ENCODE measurements at places on chromosomes 2 and 18.

- DNase-seq: no peak
Observed at GRCh38 chr2:120787822-120788700, 52.4 kb downstream of the GLI2 start.

DNA sequence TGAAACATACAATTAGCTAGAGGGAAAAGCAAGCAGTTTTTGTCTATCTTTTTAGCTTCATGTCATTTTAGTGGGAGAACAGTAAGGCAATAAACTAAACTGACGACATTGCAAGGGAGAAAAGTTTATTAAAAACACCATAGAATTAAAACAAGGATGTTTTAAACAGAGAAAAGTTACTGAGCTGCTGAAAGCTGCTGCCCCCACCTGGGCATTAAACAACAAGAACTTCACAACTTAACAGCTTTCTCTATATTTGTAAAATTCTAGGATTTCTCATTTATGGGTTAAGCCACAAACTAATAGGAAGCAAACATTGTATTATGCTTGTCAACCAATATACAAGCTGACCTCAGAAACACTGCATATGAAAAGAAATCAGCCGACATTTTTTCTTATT lies 289.2 kb downstream of the ERBB4 start:
- DNase-seq: no peak

DNA sequence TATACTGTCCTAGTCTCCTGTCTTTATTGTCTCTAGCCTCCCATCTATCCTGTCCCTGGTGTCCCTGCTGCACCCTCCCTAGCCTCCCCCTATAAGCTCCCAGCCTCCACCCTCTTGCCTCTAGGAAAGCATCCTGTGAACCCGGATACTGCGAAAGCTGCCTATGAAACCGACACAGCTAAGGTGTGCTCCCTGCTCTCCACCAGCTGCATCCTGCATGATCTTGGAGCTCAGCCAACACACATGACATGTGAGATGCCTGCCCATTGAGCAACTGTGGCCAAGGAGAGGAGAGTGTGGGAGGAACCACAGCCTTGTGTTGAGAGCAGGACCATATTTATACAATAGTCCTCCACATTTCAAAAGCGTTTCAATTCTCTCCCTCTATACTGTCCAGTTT lies 187.1 kb downstream of the ZBTB7C start:
- DNase-seq: no peak

DNA sequence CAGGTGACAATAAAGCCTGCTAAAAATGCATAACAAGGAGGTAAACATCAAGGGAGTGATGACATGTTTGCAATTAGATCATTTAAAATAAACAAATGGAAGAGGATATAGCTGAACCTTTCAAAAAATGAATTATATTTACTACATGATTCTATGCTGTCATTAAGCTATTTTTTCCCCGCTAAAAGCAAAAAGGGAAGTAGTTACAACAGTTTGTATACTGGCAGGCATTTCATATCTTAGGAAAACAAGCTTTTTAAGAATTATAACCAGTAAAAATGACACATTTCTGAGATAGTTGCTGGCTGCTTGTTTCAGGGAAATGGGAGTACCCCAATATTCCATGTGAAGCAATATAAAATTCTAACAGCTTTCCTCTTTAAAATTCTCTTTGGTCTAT lies 89.1 kb upstream of the ITGB6 start:
- DNase-seq: no peak

GRCh38 chr2:11571170-11571569 lies 37.3 kb downstream of the GREB1 start:
- no peak for DNase-seq

- no peak for DNase-seq
Observed at GRCh38 chr2:131542438-131543384, 15.0 kb downstream of the CCDC74A start.

- DNase-seq: peak; percentile 5
Observed at GRCh38 chr2:84741182-84741822, 139.6 kb downstream of the TRABD2A start.

GRCh38 chr18:21831413-21831831 lies 90.8 kb downstream of the MIB1 start:
- no peak for DNase-seq

DNA sequence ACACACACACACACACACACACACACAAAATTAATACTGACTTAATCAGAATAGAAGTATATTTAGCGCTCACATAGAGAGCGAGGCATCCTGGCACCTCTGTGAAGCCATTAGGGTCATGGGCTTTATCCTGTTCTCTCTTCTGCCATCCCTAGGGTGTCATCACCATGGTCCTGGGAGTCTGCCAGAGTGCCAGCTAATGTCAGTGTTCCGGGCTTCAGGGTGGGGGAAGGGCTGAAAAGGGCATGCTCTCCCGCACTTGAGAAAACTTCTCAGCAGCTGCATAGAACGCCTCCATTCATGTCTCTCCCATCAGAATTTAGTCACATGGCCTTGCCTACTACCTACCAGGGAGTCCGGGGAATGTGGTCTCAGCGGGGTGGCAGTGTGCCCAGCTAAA lies 19.7 kb upstream of the DYNC2LI1 start:
- DNase-seq: no peak

DNA sequence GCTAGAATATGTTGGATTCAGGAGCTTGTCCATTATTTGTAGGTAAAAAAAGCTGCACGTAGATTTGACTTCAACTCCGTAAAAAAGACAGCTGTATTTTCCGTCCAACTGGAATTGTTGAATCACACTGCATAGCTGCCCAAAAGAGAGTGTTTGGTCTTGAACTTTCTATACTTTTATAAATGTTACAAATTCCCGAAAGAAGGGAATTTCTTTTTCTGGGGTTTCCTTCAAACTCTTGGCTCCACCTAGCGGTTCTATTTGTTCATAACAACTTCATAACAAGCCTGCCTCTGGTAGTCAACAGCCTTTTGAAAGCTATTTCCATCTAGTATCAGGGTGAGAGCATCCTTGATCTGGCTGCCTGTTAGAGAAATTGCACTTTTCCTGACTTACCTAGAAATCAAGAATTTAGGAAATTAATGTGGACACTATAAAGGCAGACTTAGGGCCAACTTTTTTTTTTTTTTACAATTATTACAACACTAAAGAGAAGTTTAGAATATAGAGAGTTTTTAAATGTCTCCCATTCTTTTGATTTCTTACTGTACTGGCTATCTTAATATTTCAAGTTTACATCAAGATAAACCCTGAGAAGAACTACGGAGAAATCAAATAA lies 48.1 kb downstream of the TMEM185B start:
- DNase-seq: peak; percentile 76

- DNase-seq: no peak
Observed at GRCh38 chr2:56801770-56802169, 618.0 kb downstream of the CCDC85A start.

DNA sequence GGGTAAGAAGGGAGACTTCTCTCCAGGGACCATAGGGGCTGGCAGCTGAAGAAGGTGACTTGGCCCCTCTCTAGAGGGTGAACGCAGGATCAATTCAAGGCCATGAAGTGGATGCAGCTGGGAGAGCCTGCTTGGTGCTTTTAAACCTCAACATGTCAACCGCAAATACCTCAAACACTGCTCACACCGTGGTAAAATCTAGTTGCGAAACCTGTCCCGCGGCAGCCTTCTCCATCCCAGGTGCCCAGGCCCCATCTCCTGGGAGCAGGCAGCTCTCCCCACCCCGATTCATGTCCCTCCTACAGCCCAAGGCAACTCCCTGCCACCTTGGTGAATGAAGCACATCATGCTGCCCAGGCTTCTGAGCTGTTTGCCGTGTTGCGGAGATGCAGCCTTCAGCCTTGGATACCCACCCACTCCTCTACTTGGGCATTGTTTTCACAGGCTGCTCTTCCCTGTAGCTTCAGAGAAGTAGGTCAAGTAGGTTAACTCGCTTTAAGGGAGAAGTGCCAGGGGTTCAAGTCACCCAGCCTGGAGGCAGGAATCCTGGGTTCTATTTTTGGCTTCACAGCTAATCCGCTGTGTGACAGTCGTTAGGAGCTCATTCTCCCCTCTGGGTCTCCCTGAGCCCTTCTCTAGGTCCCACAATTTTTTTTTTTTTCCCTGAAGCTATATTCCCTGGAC lies 6.2 kb upstream of the EFR3B start:
- no peak for DNase-seq

- DNase-seq: no peak
Observed at GRCh38 chr18:44411976-44412375, 268.7 kb upstream of the SETBP1 start.

GRCh38 chr18:60228609-60229595 lies 143.7 kb downstream of the MC4R start:
- DNase-seq: no peak

DNA sequence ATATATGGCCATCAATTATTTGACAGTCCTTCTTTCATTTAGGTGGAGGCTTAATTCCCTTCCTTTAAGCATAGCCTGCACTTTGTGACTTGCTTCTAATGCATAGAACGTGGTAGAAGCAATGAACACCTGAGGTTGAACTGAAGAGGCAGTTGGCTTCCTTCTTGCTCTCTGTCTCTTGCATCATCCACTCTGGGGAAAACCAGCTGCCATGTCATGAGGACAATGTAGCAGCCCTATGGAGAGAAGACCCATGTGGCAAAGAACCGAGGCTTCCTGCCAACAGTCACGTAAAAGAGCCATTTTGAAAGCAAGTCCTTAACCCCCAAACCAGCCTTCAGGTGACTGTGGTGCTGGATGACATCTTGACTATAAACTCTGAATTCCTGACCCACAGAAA lies 46.8 kb downstream of the ATOH8 start:
- no peak for DNase-seq

DNA sequence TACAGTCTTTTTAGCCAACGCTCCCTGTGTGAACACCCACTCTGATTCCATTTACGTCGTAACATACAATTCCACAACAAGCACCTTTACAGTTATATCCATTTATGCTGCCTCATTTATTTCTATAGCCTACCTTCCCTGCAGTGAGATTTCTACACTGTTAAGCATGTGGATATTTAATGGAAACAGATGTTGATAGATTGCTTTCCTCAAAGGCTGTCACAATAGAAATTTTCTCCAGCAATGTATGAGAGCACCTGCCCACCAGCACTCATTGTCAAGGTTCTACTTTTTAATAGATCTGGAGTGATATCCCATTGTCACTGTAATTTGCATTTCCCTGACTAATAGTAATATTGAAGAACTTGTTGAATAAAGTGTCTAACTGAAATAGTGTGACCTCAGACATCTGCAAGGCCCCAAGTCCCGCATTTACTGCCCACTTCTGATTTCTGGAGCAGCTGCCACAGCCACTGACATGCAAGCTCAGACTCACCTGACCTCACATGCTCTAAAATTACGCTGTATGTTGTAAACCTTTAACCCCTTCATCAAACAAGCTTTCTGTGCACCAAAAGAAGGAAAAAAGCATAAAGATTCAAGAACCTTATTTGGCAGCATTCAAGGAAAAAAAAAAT lies 295.1 kb downstream of the CNTNAP5 start:
- no peak for DNase-seq

DNA sequence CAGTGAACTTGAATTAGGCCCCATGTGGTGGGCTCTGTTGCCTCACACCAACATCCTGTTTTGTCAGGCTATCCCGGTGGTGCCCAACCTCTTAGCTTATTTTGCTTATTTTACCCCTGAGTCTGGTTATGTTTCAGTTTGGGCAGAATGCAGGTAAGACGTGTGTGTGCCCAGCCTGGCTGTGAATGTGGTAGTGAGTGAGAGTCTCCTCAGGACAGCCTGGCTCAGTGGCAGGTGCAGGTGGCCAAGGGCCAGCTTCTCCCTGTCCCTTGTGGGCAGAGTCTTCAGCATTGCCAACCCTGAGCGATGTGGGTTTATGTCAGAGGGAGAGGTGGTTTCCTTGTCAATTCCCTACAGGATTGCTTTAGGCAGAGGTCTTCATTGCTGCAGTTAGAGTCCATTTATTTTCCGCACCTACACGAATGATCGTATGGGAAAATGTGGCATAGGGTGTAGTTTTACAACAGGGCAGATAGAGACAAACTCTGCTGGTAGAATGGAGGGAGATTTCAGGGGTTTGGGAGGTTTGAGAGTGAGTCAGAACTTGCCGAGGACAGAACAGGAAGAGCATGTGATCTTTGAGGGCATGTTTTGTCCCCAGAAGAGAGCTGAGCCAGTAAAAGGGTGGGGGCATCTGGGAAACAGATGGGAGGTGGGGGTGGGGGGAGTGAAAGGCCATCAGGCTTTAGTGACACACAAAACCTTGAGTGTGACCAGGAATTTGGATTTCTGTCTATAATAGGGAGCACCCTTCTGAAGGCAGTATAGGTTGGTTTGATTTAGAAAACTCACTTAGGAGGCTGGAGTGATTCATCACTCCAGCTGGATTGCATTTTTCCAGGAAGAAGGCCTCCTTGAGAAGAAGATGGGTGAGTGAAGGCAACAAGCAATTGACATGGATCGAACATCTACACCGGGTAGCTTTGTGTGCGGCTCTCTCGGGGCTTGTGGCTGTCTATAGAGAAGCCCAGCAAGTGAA lies 156.2 kb upstream of the CELF4 start:
- DNase-seq: no peak

GRCh38 chr2:233063976-233064411 lies 3.9 kb downstream of the INPP5D start:
- no peak for DNase-seq

DNA sequence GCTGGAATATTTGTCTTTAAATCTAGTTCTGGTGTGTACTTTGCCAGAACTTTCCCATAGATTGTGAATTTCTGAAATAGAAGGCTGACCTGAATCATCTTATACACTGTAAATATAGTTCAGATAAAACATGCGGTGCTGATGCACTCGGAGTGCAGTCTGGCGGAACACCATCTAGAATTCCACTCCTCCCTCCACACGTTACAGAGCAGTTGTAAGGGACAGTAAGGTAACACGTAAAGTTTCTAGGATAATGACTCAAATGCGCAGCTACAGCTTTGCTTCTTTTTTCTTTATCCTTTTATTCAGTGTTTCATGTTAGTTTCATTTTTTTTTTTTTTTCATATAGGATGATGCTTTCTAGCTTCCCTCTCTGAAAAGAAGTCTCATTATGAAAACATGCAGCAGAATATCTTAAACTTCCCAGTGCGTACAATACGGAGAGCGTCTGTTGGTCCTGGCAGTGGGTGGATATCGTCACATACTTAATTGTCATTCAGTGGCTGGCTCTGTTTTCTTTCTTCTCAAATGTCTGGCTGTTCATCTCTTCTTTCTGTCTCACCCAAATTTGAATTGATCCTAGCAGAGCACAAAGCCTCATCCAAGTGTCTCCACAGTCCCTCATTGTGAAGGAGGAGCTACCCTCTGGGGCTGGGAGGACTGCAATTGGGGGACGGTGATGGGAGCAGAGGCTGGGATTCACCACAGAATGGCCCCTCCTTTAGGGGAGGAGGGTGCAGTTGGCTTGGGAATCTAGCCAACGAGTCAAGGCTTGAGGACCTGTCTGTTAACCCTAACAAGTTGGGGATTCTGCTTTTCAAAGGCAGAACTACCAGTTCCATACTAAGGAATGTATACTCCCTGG lies 138.8 kb downstream of the MYT1L start:
- DNase-seq: no peak

All from midbrain (tissue), 1 donor.